ENCODE measurements at places on chromosomes 12 and 14. TPM values are rescaled to one million over a fixed set of nuclear protein-coding genes. Genes with fewer than 3 reads are reported as not detected.

ERBB3 gene
- total RNA-seq = not detected

CYP46A1 gene
- total RNA-seq = 0.15 TPM

ZC2HC1C gene
- total RNA-seq = 1.3 TPM

SRRM4 gene
- total RNA-seq = not detected

GLI1 gene
- not detected for total RNA-seq

C2CD5 gene
- 17.2 TPM for total RNA-seq

ESRRB gene
- not detected for total RNA-seq

IFNG gene
- total RNA-seq = not detected

KCNK13 gene
- not detected for total RNA-seq

ARMH4 gene
- total RNA-seq = 0.59 TPM

NGB gene
- total RNA-seq = not detected

MRPL42 gene
- 72.1 TPM for total RNA-seq

KNTC1 gene
- total RNA-seq = 27.9 TPM

WIF1 gene
- not detected for total RNA-seq

MYF5 gene
- not detected for total RNA-seq

GALNT6 gene
- total RNA-seq = 64.8 TPM

KLRB1 gene
- total RNA-seq = not detected

PABPN1 gene
- 61.6 TPM for total RNA-seq

TUNAR gene
- not detected for total RNA-seq

ADIPOR2 gene
- 24.8 TPM for total RNA-seq

ADAM21 gene
- 0.07 TPM for total RNA-seq

TAS2R20 gene
- total RNA-seq = 0.13 TPM

RTN1 gene
- 0.87 TPM for total RNA-seq

TBX5 gene
- total RNA-seq = not detected

ACVRL1 gene
- 392 TPM for total RNA-seq

SLC39A5 gene
- total RNA-seq = not detected

FGD4 gene
- total RNA-seq = 22.5 TPM

PTMS gene
- total RNA-seq = 164 TPM

KRT73 gene
- not detected for total RNA-seq

PIANP gene
- not detected for total RNA-seq

GALNT4 gene
- total RNA-seq = 9.3 TPM

PLBD2 gene
- total RNA-seq = 28.2 TPM

AKAP5 gene
- 0.34 TPM for total RNA-seq

CTDSP2 gene
- 86.8 TPM for total RNA-seq

CCNK gene
- 24.6 TPM for total RNA-seq

RND1 gene
- total RNA-seq = 4.1 TPM

FOXN4 gene
- total RNA-seq = not detected

NELL2 gene
- not detected for total RNA-seq

NAP1L1 gene
- 396 TPM for total RNA-seq

STXBP6 gene
- not detected for total RNA-seq

OR4E2 gene
- not detected for total RNA-seq

PLEKHG7 gene
- not detected for total RNA-seq

FAM181A gene
- not detected for total RNA-seq

CDH24 gene
- total RNA-seq = 16.7 TPM
